ENCODE measurements at places on chromosomes 3 and 15.

- no peak for DNase-seq
These were observed 1.4 kb upstream of the RARRES1 start for GRCh38 chr3:158733656-158734055.

DNA sequence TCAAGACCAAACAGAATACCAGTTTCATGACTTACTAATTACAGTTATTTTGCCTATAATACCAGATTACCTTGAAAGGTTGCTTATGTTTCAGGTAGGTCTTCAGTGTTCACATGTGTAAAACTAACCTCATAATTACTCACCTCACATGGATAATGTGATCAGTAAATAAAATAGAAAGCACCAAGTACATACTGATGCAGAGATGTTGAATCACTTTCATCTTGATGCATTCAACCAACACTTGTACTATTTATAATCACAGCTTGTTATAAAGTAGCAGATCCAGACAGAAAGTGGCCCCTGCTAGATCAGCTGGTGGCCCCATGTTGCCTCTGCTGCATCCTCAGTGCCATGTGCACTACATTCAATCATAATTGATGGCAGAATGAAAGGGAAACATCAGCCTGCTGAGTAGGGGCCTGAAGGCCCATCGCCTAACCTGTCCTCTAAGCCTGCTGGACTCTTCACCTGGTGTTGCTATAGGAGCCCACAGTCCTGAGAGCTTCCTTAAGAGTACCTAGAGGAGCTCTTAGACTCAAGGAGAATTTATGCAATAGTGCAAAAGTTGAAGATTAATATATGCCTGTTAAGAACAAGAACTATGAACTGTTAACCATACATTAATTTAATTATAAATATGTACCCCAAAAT is 154.3 kb downstream of the PLCL2 start:
- DNase-seq, result no peak

DNA sequence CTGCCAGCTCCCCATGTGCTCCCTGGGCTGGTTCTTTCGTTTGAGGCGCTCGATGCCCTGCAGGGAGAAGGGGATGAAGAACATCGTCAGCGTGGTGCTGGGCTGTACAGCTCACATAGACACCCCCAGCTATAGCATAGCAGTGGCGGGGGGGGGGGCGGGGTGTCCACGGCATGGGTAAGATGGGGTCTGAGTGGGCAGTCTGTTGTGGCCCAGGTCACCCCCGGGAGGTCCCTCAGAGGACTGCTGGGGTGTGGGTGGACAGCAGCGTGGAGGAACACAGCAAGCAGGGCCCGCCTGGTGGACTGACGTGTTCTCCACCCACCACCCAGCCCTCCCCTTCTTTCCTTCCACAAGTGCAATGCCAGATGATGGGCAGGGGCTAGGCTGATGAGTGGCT is 43.7 kb downstream of the TGM4 start:
- no peak for DNase-seq

DNA sequence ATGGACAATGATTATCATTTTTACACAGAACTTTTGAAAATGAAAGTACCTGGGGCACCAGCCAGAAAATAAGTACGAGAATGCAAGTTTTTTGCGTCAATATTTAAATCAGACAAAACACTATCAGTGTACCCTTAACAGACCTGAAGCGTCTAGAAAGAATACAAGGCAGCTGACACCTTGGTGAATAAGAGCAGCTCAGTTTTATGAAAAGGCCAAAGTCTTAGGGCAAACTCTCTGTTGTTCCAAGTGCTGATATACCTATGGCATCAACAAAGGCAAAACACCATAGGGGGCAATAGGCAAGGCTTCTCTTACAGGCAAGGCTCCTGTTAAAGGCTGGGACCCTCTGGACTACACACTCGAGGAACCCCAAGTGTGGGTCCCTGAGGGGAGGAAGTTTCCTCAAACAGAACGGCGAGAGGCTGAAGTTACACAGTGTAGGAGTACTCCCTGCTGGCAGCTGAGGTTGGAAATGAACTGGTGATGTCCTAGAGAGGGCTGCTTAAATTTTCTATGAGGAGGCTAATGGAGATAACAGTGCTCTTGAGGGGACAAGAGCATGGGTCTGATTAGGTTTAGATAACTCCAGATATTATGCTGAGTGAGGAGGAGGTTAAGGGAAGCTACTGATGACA is 291.0 kb downstream of the TIGIT start:
- no peak for DNase-seq

DNA sequence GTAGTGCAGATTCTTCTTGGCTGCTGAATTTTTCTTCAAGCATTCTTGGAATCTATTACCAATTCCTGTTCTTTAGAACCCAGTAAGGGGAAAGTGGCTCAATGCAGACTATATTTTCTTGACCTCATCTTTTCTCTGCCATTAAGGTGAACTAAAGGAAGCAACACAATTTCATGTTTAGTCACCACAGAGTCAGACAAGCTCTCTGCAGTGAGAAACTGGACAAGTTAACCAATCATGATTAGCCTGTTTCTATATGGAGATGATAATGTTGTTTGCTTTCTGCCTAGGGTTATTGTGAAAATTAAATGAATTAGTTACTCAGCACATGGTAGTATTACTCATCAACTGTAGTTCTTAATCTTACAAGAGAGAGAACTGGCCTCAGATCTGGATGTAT is 1075.1 kb downstream of the AGBL1 start:
- DNase-seq, result no peak

DNA sequence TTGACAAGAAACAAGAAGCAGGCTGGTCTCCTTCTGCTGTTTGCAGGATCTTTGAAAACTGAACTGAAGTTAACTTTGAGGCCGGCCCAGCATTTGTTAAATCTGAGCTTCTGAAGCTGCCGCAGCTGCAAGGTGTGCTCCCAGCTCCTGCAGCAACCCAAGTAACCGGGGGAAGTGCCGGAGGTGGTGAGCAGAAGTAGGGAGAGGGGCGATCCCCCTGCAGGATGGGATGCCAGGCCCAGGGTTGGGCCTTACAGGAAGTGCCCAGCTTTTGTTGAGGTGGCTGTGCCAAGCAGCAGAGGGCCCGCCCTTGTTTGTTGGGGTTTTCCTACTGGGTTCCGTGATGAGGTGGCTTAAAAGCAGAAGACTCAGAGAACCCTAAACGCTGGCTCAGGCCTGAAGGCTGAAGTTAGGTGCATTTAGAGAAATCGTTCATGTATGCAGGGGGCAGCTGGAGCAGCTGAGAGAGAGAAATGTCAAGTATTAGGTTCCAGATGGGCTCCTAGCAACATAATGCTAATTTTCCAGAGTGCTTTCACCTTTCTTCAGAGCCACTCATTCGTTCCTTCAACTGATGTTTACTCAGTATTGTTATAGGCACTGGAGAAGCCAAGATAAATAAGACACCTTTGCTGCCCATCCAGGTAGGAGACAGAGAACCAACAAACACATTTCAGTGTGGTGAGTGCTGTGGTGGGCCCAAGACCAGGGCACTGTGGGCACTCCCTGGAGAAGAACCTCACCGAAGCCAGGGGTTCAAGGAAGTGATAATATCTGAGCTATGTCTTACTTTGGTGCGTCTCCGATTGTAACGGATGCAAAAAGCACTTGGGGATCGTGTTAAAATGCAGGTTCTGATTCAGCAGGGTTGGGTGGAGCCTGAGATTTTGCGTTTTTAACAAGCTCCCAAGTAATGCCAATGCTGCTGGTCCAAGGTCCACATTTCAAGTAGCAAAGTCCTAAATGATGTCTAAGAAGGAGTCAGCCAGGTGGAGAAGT is 42.2 kb upstream of the PLCL2 start:
- DNase-seq, result peak; percentile 68

DNA sequence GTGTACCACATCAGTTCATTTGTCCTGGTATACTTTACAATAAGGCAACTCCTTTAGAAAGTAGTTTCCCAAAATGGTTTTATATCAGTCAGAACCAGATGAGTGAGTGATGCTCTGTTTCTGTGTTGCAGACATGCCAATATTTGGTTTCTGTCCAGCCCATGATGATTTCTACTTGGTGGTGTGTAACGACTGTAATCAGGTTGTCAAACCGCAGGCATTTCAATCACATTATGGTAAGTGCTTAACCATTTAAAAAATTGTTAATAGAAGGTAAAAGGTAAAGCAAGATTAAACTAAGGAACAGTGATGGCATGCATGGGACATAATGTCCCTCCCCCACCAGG is 40.0 kb upstream of the SCAANT1 start:
- DNase-seq, result no peak

DNA sequence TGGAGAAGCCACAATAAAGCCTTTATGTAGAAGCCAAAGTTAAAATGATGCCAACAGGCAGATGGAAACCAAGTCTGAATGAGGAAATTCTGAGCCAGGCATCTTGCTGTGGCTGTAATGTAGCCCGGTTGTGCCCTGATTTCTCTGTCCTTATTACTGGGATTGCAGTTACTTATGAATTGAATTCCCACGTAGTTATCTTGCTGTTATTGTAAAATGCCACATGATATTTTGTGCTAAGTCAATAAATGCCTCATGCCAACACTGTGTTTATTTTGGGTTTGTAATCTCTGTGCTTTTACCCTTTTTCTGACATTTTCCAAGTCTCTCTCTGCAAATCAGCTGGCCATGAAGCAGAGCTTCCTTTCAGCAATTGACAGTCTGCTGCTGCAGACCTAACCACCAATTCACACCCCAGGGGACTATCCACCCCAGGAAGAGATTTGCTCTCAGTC is 486.1 kb upstream of the GOLIM4 start:
- no peak for DNase-seq

Measured in activated CD4-positive, alpha-beta T cell treated with anti-CD3 and anti-CD28 coated beads, Interleukin-2, amount 50 U/mL, for 1 hour (primary cell).